ENCODE measurements at places on chromosomes 12 and 14.

GRCh38 chr12:120677765-120678473 is 9.0 kb upstream of the MLEC start:
- peak; percentile 32 for DNase-seq

DNA sequence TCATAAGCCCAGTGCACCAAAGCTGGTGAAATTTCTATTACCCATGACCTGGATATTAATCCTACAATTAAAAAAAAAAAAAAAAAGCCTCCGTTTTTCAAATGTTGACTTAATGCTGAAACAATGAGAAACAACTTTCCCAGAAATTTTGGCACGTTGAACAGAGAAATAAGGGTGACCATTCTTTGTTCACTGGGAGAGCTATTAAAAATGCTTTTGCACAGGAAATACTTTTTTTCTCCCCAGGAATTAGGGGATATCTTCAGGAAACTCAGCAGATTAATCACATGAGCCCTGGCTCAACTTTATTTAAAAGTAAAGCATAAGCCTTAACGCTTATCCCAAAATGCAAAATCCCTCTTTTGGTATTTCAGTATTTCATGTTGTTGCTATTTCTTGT is 54.8 kb upstream of the FLRT2 start:
- DNase-seq, result no peak

DNA sequence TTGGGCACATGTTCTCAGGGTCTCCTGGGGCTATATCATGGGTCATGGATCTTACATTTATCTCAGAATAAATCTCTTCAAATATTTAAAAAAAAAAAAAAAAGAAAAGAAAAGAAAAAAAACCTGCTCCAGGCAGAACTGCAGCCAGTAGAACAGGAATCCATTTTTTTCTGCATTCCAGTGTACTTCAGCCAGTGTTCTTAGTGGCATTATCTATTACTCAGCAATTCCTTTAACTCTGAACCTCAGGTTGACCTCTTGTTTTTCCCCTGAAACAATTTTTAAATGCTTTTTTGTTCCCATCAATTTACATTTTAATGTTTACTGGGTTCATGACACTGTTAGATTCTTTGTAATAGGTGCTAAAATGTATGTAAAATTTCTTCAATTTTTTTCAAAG is 66.7 kb upstream of the STXBP6 start:
- no peak for DNase-seq

- DNase-seq, result no peak
Observed at GRCh38 chr14:104579507-104579906, at the start of gene C14orf180. Gene C14orf180, plus strand, starts transcription at chr14:104579764. Its CDS starts 6,667 bp downstream, at chr14:104586431.

DNA sequence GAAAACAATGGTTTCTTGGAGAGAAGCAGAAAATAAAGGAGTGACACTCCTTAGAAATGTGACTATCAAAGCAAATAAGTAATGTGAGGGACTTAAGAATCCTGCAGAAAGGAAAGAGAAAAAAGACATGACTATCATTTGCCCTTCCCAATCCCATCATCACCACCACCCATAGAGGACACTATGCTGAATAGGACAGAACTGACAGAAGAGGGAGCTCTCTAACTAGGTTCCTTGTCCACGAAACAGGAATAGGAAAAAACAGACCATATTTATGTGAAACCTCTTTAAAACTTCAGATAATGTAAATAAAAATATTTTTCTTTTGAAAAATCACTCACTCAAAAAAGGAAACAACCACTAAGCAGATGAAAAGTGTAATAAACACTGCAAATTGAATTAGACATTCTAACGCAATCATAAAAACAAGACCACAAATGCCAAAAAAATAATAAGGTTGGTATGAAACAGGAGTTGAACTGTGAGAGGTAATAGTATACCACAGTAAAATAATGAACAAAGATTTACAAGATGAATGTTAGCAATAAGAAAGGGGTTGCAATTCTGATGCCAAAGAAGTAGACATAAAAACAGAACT is 24.1 kb downstream of the KLRD1 start:
- peak; percentile 83 for DNase-seq

- DNase-seq, result peak; percentile 74
Observed at GRCh38 chr12:5511644-5512600, 80.0 kb downstream of the NTF3 start.

GRCh38 chr14:21924479-21924878 is 250.9 kb upstream of the OR4E1 start:
- peak; percentile 81 for DNase-seq

- DNase-seq, result no peak
Observed at GRCh38 chr14:91308337-91308736, 63.8 kb upstream of the GPR68 start.

GRCh38 chr14:56862836-56863235 is 52.6 kb upstream of the OTX2 start:
- DNase-seq, result no peak

GRCh38 chr12:6925239-6925539 is 2.6 kb upstream of the ATN1 start:
- DNase-seq, result no peak

DNA sequence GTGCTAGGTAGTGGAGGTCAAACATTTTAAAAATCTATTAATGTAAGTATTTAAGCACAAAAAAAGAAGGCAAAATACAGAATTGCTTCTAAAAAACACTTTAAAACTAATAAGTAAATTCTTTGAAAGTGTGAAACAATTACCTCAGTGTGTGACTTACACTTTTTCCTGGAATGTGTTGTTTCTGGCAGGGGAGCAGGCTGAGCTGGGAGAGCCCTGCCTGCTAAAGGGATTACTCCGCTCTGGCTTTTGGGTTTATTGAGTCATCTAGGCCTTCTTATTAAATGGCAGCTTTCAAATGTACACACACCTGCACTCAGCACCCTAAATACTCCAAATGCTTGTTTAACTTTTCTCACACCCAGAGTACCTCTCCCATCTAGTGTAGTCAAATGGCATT is 279.8 kb downstream of the AKAP6 start:
- DNase-seq, result no peak

GRCh38 chr12:124321040-124321481 is 26.2 kb downstream of the RFLNA start:
- peak; percentile 72 for DNase-seq

- no peak for DNase-seq
Observed at GRCh38 chr12:2264651-2265232, 212.0 kb downstream of the CACNA1C start.

DNA sequence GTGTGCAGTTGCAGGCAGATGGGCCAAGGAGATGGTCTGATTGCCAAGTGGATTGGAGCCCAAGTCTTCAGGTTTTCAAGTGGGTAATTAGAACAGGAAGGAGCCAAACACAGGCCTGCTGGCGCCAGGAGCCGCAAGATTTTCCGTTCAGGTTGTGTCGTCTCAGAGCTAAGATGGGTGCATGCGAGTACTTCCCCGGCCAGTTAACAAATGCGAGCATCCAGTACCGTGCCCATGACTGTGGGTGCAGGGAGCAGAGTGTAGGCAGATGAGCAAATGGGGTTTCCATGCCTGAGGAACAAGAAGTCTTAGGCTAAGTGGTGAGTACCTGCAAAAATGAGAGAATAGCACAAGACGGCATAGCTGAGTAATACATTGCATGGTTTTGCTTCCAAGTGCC is 90.5 kb downstream of the CHST11 start:
- DNase-seq, result no peak

DNA sequence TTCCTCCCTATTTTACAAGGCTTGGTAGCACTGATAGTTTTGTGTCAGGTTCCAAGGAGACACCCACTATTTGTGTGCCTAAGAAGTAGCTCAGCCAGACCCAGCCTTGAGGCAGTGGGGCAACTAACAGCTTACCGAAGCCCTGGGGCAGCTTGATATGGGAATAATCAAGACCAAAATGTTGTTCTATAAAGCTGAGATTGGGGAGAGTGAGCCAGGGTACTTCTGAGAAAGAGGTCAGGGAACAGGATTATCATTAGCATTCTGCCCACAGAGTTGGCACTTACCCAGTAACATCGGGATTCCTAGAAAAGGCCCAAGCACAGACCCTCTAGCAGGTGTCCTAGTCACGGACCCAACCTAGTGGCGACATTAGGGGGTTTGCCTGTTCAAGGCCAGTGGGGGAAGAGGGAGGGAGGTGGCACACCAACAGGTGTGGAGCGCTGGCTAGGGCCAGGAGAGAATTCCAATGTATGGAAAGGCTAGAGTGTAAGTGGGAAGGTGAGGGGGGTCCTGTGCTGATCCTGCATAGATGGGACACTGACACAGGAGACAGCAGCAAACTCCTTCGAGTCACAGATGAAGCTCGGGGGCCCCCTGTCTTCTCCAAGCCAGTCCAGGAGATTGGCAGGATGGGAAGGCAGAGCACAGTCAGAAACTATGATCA is 4.9 kb downstream of the PPP1R3E start:
- peak; percentile 54 for DNase-seq

GRCh38 chr14:90720832-90721231 is 95.4 kb downstream of the TTC7B start:
- DNase-seq, result no peak

DNA sequence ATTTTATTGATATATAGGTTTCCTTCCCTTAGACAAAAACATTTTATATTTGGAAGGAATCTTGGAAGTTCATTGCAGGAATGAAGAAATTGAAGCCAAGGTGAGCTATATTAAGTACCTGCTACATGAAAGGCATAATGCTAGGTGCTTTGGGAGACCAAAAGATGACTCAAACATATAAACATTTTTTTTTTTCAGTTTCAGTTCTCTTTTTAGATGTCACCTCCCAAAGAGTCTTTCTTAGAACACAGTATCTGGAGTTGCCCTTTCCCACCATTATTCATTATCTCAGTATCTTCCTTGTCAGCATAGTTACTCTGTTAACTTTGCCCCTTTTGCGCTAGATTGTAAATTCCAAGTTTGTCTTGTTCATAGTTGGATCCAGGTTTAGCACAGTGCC is 1.1 kb downstream of the LIN52 start:
- DNase-seq, result peak; percentile 9

- no peak for DNase-seq
Observed at GRCh38 chr12:85280984-85281630, 1.1 kb downstream of the ALX1 start.

DNA sequence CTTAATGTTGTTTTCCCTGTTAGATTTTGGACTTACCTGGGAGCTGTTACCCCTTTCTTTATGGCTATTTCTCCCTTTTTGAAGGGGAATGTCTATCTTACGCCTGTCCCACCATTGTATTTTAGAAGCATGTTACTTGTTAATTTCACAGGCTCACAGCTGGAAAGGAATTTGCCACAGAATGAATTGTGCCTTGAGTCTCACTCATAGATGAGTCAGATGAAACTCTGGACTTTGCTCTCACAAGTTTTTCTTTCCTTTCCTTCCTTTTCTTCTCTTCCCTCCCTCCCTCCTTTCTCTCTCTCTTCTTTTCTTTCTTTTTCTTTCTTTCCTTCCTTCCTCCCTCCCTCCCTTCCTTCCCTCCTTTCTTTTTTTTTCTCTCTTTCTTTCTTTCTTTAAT is 9.3 kb upstream of the ATF7IP start:
- DNase-seq, result no peak

DNA sequence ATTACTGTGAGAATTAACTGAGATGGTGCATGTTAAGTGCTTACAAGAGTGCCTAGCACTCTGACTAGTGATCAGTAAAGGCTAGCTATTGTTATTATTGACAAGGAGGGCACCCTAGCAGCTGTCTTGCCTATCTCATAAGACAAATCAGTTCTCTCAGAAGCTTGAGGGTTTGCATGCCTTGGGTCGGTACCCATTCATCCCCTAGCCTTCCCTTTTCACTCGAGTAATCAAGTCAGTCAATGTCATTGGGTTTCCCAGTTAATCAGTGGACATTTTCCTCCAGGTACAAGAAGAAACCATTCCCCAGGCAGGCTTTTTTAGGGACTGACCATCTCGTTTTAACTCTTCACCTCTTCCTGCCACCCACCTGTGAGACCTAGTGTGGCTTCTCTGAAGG is 10.4 kb upstream of the TFCP2 start:
- no peak for DNase-seq

DNA sequence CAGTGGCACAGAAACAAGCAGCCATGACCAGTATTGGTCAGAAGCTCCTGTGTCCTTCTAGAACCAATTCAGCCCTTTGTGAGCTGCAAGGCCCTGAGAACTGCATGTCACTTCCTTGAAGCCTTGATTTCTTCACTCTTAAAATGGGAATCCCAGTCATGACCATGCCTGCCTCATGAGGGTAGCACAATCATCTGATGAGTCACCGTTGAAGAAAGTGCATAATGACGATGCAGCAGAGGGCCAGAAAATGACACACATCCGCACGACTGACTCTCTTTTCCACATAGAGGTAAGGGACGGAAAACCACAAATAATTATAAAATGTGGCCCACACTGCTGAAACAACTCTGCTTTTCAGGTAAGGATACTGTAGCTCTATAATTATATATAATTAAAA is 777.4 kb downstream of the BCL11B start:
- no peak for DNase-seq

- DNase-seq, result no peak
Observed at GRCh38 chr12:1517007-1517406, 77.4 kb downstream of the FBXL14 start.

DNA sequence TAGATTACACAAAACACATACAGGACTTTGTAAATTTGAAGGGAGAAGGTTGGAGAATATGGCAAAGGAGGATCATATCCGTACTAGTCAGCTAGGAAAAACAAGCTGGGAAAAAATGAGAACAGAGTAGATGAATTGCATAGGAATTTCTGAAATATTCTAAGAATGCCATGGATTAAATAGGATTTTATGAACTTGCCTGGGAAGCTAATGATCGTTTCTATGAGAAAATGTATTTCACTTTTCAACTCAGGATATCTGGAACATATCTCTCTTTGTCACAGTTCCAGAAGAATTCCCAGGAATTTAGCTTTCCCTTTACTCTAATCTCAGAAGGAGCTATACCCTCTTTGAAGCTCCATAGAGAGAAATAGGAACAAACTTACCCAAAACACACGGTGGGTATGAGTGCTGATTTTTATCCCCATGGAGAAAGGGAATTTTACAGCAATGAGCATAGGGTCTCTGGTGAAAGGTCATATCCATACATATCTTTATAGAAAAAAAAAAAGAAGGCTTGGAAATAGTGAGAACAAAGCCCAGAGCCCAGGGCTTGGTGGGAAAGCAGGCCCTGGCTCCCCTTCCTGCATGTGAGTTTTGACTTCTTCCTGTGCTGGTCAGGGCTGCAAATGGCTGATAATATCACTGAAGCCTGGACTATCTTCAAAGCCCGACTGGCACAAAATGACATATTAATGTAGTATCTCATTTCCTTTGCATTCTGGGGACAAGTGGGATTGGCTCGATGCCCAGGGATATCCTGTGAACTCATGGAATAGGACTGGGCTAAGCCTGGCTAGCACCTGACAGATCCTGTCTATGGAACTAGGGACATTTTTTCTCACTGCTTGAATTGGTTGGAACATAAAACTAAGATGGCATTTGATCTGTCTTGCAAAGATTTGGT is 136.3 kb downstream of the AEBP2 start:
- peak; percentile 87 for DNase-seq

- DNase-seq, result no peak
Observed at GRCh38 chr14:103393070-103393469, 7.9 kb downstream of the MARK3 start.

DNA sequence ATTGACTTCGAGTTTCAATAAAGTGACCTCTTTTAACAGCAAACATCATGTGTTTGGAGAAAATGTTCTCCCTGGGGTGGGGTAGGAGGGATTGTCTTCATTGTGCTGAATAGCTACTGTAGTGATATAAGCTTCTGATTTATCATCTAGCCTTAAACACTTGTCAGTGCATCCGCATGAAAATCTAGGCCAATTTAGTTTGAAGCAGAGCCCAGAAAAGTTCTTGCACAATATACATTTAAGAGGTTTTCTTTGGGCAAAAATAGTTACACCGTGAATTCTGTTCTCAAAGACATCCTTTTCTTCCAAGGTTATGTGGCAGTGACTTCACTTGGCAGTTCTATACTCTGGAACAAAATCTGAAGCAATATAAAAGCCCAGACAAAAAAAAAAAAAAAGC is 136.0 kb upstream of the IFNG-AS1 start:
- no peak for DNase-seq

GRCh38 chr12:80485222-80485987 is 41.4 kb downstream of the PTPRQ start:
- DNase-seq, result no peak

Measured in hematopoietic multipotent progenitor cell treated with erythropoietin and hydrocortisone succinate and interleukin-3 and kit ligand, for 4 days (in vitro differentiated cells).